Stimulated activated CD8-positive, alpha-beta memory T cell treated with anti-CD3 and anti-CD28 coated beads, Interleukin-15, amount 100 ng/mL, for 24 hours (primary cell): ENCODE measurements at places on chromosomes 5 and 9.

DNA sequence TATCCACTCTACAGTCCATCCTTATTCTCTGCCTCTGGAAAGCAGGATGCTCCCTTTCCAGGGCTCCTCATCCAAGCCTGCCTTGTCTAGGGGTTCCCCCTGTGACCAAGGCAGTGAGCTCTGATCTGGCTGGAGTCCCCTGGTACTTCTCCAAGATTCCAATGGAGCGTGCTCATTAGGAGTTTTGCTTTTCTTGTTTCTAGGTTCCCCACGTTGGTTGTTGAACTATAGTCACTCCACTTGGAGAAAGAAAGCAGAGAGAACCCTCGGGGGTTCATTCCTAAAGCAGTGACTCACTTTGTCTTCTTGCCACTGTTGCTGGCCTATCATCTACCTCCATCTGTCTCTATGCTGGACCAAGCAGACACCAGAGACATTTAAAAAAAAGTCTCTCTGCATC, 192.6 kb downstream of the TLE4 start:
- no peak for DNase-seq

DNA sequence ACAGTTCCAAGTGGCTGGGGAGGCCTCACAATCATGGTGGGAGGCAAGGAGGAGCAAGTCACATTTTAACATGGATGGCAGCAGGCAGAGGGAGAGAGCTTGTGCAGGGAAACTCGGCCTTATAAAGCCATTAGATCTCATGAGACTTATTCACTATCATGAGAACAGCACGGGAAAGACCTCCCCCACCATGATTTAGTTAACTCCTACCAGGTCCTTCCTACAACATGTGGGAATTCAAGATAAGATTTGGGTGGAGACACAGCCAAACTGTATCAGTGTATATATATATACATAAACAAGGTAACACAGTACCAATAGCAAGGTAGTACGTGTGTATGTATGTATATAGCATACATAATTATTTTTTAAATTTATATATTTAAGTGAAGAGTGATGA, 50.9 kb downstream of the NFX1 start:
- DNase-seq, result no peak

DNA sequence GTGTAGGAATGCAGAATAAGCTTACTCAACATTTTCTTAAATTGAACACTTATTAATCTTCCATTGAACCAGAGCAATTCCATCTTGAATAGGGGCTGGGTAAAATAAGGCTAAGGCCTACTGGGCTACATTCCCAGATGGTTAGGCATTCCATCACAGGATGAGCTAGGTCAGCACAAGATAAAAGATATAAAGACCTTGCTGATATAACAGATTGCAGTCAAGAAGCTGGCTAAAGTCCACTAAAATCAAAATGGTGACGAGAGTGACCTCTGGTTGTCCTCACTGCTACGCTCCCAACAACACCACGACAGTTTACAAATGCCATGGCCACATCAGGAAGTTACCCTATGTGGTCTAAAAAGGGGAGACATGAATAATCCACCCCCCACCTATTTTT, 156.1 kb downstream of the NXNL2 start:
- no peak for DNase-seq

- no peak for DNase-seq
These were observed 48.6 kb downstream of the CCL28 start for GRCh38 chr5:43363445-43364152.

DNA sequence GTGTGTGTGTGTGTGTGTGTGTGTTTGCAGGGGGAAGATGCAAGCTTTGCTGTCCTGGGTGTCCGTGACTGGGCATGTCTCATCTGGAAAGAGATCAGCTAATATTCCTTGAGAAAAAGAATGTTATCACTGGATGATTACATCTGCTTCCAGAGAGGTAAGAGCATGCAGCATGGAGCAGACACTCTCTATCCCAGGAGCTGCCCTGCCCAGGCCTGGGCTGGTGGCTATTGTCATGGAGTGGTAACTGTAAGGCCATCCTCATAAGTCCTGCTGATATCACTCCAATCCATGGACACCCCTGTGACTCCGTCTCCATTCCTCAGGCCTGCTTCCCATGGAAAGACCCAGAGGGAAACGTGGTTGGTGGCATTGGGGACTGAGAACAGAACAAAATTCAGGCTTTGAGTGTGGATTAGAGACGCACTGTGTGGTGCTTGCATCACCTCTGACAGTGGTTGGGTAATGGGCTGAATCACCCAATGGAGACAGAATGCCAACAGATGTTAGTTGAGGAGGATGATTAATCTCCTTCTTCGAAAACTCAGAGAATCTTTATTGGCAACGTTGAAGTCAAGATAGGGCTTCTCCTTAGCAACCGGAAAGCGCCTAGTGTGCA, 52.0 kb upstream of the KCNIP1 start:
- DNase-seq, result no peak

GRCh38 chr5:172077664-172078425, 71.4 kb upstream of the FBXW11 start:
- no peak for DNase-seq

DNA sequence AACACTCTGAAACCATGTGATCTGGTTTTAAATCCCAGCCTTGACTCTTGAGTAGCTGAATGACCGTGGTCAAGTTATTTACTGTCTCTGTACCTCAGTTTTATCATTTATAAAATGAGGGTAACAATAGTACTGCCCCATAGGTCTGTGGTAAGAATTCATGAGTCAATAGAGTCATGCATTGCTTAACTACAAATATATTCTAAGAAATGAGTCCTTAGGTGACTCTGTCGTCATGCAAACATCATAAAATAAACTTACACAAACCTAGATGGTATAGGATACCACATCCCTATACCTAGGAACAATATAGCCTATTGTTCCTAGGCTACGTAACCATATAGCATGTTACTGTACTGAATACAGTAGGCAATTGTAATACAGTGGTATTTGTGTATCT, 20.3 kb upstream of the ABCA1 start:
- DNase-seq, result no peak

DNA sequence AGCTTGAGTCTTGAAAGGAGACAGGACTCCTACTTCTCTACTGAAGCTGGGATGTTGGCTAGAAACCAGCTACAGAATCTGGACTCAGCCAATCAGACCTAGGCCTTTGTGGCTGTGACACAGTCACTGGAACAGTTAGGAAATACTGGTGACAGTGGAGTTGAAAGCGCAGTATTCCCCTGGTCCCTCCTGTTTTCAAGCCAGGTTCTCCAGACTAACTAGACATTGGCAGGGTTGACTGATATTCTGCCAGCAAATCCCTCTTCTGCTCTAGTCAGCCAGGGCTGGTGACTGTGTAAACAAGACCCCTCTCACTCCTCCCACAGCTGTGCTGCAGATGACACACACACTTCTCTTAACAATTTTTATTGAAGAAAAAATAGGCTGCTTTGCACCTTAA, 8.7 kb downstream of the SHROOM1 start:
- no peak for DNase-seq

DNA sequence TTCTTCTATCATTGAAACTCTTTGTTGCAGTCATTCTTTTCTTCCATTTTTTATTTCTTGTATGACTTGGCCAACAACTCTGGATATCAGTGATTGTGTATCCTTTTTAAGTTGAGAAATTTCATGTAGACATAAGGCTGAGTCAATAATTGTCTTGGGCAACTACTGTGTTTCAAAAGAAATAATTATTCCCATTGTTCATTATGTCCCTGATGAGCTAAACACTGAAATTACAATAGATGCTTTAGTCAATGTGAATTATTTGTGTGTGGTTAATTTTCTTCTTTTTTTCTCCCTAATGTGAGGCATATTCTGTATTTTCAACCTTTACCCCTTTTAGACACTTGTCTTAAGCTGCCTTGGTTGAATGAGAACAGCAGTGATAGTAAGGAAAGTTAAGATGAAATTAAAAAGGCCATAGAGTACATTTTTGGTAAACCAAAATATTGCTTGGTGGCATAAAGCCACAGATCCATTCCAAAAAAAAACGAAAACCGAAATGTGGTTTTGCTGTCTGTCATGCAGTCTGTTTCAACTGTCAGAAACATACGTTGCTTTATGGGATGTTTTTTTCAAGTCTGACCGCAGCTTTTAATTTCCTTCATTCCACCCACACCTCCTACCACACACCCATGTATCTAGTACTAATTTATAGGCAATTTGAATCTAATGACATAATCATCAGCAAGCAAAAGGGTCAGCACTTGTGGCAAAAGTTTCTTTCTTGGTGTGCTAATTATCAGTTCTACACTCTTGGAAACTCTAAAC, 21.1 kb downstream of the TLE4 start:
- DNase-seq, result no peak

DNA sequence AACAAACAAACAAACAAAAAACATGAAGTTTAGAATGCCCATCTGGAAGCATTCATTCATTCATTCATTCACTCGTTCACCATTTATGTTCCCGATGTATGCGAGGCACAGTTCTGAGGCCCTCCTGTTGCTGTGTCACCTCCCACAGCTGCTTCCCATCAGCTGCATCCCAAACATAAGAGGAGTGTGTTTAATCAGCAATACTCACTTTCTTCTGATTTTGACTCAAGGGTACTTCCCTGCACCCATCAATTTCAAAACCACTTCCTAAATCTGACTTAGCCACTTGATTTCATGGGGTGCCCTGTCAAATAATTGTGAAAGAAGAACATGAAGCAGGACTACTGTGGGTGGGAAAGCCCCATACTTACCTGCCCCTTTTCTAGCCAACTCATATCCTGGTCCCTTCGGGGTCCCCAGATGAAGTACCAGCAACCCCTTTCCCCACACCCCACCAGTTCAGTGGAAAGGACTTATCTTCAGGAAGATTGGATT, 128.0 kb upstream of the IL12B start:
- no peak for DNase-seq

DNA sequence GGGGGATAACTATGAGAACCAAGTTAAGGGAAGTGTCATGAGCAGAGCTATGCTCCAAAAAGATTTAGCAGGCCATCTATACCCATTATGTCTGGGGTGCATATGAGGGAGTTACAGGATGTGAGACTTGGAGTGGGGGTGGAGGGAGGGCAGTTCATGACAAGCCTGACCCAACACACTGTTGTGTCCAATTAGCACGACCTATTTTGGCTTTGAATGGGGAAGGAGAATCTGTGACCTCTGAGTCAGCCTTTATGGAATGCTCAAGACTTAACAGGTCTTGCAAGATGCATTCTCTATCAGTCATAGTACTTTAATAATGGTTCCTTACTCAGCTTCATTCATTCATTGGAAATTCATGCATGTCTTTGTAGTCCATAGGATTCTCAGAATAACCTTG, 71.7 kb downstream of the GRIA1 start:
- DNase-seq, result no peak

DNA sequence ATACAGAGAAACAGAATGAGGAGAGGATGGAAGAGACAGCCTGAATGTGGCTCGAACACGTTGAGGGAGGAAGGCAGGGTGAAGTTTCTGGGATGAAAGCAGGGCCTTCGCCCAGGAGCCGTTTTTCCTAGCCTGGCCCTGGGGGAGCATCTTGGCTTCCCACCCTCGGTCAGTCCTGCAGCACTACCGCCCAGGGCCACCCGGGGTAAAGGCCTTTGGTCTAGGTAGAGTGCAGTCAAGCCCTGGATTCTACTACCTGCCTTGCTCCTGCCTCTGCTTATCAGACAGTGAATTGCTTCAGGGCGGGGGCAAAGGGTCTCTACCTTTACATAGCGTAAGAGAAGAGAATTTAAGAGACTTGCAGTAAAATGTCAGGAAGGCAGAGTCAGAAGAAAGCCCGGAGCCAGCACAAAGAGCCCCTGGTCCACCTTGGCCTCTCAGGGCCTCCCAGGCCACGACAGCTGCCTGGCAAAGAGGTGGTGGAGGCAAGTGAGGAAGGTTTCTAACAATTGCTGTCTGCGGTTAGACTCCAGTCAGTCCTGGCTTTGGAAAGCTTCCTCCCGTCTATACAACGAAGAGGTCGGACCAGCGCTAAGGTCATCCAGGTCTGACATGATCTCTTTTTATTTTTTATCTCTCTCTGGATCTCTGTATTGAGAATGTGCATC, 17.9 kb downstream of the COL15A1 start:
- DNase-seq, result no peak

DNA sequence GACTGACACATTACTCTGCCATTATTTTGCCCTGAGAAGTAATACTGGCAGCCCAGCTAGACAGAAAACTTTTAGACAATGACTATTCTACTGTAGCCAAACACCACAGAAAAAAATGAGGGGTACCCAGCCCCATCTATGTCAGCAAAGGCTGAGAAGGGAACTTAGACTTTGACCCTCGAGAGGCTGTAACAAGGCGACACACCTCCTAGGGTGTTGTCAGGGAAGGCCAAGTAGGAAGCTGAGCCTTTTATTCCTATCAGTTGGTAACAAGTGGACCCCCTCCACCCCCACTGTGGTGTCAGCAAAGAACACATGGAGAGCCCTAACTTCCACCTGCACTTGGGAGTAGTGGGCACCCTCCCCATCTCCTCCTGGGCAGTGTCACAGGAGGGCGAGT, 55.6 kb downstream of the SPTLC1 start:
- DNase-seq, result no peak

- no peak for DNase-seq
These were observed 86.3 kb downstream of the MVB12B start for GRCh38 chr9:126412905-126413304.

DNA sequence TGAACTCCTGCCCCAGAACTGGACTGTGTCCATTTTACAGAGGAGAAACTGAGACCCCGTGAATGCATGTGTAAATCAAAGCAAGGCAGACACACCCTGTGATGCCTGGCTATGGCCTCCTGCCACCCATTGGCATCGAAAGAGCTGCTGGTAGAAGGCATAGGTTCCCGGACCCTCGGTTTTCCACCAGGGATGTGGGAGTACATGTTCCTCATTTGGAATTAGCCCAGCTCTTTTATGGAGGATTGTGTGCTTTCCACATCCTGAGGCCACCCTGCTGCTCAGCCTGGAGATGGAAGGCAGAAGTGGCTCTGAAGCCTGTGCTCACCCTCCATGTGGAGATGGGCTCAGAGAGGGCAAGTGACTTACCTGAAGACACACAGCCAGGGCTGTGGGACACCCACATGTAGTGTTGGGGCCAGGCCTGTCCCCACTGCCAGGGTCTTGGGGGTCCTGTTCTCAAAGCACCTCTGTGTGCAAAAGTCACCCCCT, 2.8 kb downstream of the SUSD3 start:
- no peak for DNase-seq

DNA sequence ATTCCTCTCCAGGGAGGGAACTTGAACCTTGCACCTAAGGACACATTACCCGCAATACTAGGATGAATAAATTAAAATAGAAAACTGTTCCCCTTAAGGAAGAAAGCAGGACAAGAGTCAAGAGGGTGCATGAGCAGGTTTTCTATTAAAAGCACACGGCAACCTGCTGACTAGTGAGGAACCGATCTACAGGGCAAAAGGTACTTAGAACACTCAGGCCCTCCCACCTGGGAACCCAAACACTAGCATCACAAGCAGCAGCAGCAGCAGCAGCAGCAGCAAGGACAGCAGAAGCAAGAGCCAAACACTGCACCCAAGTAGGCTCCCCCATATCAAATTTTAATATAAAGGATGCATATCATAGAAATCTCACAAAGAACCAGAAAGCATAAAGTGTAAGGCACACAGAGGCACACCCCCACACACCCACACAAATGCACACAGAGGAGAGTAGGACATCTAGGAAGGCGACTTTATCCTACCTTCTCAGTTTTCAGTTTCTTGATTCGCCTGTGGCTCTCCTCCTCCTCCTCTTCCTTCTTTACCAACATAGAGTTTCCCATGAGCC, 2.8 kb downstream of the ZNF608 start:
- no peak for DNase-seq

- DNase-seq, result no peak
These were observed 149.8 kb upstream of the ANKRD55 start for GRCh38 chr5:56382896-56383295.
